Fibroblast of skin of right biceps (primary cell): ENCODE measurements at places on chromosomes 2 and 18.

DNA sequence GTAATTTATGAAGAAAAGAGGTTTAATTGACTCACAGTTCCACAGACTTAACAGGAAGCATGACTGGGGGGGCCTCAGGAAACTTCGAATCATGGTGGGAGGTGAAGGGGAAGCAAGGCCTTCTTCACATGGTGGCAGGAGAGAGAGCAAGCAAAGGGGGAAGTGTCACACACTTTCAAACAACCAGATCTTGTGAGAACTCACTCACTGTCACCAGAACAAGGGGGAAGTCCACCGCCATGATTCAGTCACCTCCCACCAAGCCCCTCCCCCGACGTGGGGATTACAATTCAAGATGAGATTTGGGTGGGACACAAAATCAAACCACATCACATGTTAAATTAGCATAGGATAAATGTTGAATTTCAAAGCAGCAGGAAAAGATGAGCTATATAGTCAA is 56.2 kb downstream of the STRADB start:
- no peak for DNase-seq

- no peak for DNase-seq
These were observed 47.9 kb downstream of the BOLA3 start for GRCh38 chr2:74099835-74100234.

DNA sequence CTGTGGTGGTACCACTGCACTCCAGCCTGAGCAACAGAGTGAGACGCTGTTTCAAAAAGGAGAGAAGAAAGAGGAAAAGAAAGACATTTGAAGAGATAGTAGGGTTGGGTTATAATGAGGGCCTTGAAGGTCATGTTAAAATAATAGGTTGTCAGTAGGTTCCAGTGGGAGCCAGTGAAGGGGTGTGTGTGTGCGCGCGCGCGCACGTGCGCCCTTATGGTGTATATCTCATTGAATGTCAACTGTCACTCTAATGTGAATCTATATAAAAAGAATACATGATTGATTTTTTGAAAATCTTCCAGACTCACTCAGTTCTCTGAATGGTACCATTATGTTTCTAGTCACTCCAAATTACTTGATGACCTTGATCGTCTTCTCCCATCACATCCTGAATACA is 9.1 kb downstream of the ZCCHC2 start:
- no peak for DNase-seq

DNA sequence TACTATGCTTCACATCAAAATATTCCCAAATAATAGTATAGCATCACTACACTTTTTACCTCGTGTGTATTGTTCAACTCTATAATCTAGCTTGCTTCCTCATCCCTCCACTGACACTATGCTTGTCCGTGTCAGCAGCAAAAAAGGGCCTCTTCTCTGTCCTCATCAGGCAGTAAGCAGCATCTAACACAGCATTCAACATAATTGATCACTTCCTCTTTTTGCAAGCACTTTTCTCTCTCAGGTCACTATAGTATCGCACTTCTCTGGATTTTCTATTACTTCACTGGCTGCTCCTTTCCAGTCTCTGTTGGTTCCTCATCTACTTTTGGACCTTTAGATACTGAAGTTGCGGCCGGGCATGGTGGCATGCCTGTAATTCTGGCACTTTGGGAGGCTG is 64.9 kb upstream of the ZSWIM2 start:
- no peak for DNase-seq

DNA sequence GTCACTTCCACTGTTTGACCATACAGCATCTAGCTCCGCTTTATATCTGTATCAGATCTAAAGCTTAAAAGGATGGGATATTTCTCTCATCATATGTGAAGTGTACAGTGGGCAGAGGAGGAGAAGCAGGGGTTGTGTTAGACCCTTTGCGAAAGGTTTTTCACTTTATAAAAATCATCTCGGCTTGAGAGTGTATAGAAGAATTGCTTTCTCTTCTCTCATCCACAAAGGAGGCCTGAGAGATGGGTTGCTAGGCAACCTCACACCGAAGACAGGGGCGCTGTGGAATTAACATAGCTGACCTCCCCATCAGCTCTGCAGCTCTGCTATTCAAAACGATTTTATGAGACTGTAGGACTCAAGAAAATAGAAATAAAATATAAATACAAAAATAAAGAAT is 70.2 kb upstream of the GALNT3 start:
- DNase-seq = no peak

GRCh38 chr2:46829231-46829995 is 86.2 kb downstream of the MCFD2 start:
- DNase-seq = no peak

GRCh38 chr18:23377669-23378301 is 75.3 kb upstream of the RIOK3 start:
- DNase-seq = peak; percentile 87

DNA sequence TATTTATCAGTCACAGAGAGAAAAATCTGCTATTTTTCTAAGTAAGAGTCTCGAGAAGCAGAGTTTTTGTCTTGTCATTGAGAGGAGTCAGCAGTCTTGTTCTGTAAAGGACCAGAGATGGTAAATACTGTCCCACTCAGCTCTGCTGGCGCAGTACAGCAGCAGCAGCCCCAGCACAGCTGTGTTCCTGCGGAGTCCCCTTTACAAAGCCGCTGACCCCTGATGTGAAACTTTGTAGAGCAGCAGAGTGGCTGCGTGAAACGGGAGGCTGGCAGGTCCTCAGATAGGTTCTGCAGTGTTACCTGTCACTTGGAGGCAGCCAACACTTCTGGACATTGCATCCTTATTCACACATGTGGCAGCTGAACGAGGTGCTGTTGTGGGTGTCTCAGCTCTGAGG is 45.2 kb downstream of the TMEM185B start:
- DNase-seq = no peak

DNA sequence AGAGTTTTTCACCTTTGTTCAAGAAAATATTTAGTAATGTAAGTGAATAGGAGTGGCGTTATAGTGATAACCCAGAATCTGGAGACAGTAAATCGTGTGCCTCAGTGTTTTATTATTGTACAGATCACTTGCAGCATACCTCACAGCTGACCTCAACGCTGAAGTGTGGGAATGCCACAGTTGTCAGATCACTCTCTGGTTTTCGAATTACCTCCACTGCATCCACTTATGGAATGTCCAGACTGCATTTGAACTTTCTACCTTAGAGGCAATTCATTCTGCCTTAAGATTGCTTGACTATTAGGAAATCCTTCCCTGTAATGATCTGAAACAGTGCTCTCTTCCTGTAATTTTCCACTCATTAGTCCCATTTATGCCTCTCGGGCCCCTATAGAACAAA is 164.5 kb upstream of the ALPP start:
- DNase-seq = peak; percentile 13
